Activated T-cell treated with anti-CD3 and anti-CD28 coated beads for 48 hours (primary cell): ENCODE measurements at places on chromosomes 5 and 9.

- DNase-seq = no peak
Measured at GRCh38 chr5:169814522-169814921, 165.8 kb downstream of the INSYN2B start.

DNA sequence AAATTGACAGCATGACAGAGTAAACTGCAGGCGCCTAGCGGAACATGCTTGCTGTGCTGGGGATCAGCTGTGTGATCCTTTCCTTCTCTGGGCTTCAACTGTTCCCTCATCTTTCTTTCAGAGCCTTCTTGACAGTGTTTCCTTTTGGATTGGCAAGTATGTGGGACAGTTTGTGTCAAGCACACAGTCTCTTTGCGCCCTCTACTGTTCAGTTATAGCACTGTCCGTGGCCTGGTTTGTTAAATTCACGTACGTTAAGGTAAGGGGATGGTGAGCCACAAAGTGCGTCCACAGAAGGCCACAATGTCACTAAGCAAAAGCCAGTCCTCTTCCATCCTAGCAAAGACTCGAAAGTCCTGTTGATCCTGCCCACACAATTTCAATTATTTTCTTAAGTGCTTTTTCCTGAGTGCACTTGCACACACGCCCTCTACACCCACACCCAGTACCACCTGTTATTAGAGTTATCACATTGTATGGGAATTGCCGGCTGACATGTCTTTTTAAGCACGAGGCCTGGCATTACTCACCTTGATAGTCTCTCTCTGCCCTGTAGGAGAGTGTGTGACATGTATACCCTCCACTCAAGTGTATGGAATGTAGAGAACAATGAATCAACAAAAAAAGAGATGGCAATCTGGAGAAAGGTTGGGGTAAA, 22.5 kb upstream of the PTPN3 start:
- DNase-seq = peak; percentile 8

DNA sequence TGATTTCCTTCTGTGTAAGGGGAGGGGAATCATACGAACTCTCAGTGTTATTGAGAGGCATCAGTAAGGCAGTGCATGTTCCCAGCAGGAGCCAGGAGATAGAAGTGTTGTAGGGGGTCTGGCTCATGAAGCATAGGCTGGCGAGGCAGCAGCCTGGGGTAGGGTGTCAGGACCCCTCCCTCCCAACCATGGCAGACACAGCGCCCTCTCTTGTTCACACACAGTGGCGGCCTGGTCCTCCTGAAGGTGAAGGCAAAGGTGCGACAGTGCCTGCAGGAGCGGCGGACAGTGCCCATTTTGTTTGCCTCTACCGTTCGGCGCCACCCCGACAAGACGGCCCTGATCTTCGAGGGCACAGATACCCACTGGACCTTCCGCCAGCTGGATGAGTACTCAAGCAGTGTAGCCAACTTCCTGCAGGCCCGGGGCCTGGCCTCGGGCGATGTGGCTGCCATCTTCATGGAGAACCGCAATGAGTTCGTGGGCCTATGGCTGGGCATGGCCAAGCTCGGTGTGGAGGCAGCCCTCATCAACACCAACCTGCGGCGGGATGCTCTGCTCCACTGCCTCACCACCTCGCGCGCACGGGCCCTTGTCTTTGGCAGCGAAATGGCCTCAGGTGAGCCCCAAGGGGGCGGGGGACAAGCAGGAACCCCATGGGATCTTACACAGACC, 4.7 kb downstream of the SLC27A4 start:
- no peak for DNase-seq

- DNase-seq = no peak
Measured at GRCh38 chr9:19288081-19288480, 57.6 kb downstream of the DENND4C start.

- DNase-seq = peak; percentile 46
Measured at GRCh38 chr5:57383093-57383861, 99.3 kb downstream of the ACTBL2 start.

DNA sequence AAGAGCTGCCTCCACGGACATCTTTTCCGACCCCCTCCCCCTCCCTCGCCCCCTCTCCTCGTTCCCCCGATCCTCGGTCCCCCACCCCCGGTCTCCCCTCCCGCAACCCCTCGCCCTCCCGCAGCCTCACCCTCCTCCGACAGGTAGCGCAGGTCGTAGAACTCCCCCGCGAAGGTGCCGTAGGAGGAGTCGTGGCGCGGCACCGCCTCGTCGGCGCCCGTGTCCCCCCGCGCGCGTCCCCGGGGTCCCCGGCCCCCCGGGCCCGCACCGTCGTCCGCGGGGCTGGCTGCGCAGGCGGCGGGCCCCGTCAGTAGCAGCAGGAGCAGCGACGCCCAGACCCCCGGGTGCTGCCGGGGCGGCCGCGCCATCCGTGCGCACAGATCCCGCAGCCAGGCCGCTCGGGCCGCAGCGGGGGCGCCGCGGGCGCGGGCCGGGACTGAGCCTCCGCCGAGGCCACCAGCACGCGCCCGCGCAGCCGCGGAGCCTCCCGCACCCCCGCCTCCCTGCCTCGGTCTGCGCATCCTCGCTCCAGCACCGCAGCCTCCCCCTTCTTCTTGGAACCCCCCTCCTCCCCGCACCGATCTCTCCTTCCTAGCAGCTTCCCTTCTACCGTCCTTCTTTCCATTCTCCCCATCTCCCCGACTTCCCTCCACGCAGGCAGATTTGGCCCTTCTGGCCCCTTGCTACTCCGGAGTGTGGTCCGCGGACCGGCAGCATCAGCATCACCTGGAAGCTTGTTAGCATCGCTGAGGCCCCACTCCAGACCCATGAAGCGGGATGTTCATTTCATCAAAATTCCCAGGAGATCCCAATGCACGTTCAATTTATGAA, at the start of gene FRRS1L:
Gene FRRS1L, minus strand, starts transcription at position 479 of the 831 bp plus-strand sequence. Its CDS starts 111 bp downstream, at position 368.
- no peak for DNase-seq

GRCh38 chr9:21102305-21102704, 24.6 kb upstream of the IFNB1 start:
- DNase-seq = no peak
